ENCODE measurements at places on chromosomes 6 and 20.
A peak's percentile ranks its signal among the peaks of the same experiment; 100 is the strongest.

DNA sequence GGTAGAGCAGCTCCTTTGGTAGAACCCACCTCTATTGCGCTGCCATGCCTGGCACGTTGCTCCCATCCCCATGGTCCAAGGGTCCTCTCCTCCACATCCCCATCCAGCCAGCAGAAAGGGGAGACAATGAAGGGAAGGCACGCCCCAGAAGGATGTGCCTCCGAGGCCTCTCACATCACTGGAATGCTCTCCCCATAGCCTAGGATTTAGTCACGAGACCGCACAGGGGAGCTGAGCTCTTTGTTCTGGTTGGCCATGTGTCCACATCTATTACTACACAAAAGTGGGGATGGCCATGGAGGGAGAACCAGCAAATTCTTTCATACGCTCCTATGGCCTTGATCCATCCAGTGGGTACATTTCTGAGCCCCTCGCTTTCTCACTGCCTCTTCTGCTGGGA, 60.5 kb upstream of the SALL4 start:
- no peak for DNase-seq

- no peak for DNase-seq
Measured at GRCh38 chr6:157238346-157238745, 85.0 kb downstream of the TMEM242 start.

- peak; percentile 59 for DNase-seq
Measured at GRCh38 chr6:89966228-89966544, 71.9 kb downstream of the GJA10 start.

- no peak for DNase-seq
Measured at GRCh38 chr6:33908025-33908424, 104.2 kb upstream of the MLN start.

- DNase-seq = no peak
Measured at GRCh38 chr6:75581231-75581630, 20.4 kb upstream of the SENP6 start.

GRCh38 chr6:107576852-107577251, 86.9 kb downstream of the SOBP start:
- no peak for DNase-seq

GRCh38 chr6:43082806-43083655, 6.9 kb downstream of the PTK7 start:
- DNase-seq = no peak

GRCh38 chr6:117423754-117424153, 2.0 kb downstream of the ROS1 start:
- no peak for DNase-seq

- DNase-seq = no peak
Measured at GRCh38 chr20:7195704-7196103, 428.2 kb downstream of the BMP2 start.

GRCh38 chr6:38187811-38188590, 368.5 kb downstream of the ZFAND3 start:
- DNase-seq = no peak

GRCh38 chr6:7697432-7697819, 28.5 kb upstream of the BMP6 start:
- no peak for DNase-seq

DNA sequence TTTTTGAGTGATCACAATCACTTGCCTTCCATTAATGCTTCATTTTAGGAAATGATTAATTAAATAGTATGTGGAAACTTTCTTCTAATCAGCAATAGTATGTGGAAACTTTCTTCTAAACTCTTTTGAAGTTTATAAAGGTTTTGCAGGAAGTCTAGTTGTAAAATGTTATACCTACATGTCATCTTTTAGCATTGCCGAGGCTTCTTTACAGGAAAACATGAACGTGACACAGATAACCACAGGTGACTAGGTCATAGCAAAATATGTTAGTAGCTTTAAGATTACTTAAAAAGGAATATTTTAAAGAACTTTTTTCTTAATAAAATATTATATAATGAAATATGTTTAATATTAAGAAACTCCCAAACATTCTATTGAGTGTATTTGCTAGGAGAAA, 56.8 kb downstream of the SMAP1 start:
- DNase-seq = no peak

DNA sequence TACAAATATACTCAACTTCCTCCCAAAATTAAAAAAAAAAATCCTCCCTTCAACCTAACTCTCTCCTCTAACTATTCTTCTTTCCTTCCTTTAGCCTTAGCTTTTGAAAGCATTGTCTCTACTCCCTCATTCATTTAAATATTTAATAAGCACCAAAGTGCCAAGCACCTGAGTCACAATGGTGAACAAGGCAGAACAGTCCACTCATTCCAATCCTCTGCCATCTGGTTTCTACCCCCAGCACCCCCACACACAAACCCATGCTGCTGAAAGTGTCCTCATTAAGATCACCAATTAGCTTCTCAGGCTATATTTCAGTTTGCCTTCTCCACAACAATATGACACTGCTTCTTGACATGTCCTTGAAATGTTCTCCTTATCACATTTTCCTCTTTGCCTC, 76.3 kb downstream of the DTNBP1 start:
- no peak for DNase-seq

DNA sequence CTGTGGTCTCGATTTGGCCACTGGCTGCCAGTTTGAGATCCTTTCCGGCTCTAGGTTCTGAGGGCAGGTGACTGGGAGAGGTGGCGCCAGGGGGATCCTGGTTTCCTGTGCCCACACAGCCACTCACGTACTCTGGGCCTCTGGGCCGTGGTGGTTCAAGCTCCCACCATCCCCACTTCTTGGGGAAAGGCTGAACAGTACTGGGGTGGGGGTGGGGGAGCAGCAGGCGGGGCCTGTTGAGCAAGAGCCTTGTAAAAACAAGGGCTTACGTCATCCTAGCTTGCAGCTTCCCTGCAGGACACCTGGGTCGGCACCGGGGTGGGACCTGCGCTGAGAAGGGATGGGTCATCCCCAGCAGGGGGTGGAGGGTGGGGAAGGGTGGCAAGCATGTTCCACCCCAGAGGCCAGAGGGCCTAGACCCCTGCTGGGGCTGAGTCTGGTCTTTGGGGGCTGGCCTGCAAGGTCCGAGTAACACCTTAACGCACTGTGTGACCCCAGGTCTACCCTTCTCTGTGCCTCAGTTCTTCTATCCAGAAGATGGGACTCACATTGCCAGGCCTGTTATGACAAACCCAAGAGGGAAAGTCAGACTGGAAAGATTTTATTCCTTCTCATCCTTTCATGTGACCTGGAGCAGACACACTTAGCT, 3.1 kb upstream of the CEBPB start:
- DNase-seq = peak; percentile 30

DNA sequence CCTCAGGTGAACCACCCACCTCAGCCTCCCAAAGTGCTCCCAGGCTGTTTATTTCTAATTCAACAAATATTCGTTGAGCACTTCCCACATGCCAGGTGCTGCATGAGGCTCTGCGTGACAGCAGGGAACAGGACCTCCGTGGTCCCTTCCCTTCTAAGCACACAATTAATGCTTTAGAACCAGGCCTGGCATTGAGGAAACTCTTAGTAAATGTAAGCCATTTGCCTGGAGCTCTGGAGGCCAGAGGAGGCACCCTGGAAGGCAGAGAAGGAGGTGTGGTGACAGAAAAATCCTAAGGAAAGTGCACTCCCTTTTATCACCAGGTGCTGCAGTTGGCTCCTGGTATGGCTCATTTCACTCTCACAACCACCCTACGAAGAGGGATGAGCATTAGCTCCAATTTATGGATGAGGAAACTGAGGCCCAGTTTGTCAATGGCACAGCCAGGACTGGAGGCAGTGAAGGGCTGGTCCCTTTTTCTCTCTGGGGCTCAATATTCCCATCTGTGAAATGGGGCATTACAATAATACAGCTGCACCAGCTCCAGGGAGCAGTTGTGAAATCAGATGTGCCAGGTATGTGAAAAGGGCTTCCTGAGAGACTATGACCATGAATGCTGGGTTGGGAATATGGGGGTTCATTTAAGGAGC, 8.1 kb upstream of the ID1 start:
- DNase-seq = no peak

DNA sequence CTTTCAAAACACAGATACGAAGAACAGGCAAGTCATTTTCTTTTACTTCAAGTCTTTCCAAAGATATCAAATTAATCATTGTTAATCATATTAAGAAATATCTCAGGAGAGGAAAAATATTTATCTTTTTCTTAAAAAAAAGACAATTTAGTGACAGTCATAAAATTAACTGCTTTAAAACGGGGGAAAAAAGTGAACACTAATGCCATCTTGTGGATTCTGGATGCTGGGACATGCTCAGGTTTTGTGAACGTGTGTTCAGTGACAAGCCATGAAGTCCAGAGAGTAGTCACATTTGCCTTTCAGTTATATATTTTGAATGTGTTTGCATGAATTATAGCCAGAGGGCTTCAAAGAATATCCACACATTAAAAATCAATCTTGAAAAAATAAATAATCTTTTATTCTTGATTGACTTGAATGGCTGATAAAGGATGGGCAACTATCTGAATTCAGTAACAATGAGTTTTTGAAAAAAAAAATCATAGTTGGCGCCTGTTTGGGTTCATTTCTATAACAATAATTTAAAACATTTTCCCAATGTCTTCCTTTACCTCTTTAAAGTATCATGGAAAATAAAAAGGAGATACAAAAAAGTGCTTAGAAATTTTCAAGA, 74.7 kb upstream of the NOX3 start:
- peak; percentile 63 for DNase-seq

DNA sequence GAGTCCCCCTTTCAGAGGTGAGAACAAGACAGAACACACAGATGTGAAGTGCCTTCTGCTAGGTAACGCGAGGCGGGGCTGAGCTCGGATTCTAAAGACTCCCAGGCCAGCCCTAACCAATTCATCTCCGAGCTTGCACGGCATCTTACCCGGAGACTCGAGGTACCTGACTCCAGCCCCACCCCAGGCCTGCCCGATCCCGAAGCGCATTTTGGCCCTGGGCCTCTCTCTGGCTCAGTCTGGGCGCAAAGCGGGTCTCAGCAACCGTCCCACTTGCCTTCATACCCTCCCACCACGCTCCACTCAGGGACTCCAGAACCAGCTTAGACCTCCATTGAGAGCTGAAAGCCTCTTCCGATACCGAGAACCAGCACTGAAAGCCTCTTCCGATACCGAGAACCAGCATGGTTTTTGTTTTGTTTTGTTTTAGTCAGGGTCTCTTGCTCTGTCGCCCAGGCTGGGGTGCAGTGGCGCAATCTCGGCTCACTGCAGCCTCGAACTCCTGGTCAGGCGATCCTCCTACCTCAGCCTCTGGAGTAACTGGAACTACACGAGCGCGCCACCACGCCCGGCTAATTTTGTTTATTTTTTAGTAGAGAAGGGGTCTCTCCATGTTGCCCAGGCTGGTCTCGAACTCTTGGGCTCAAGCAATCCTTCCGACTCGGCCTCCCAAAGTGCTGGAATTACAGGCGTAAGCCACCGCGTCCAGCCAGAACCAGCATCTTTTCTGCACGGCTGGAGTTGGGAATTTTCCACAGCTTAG, 557 bp upstream of the DYNLRB1 start:
- peak; percentile 86 for DNase-seq

DNA sequence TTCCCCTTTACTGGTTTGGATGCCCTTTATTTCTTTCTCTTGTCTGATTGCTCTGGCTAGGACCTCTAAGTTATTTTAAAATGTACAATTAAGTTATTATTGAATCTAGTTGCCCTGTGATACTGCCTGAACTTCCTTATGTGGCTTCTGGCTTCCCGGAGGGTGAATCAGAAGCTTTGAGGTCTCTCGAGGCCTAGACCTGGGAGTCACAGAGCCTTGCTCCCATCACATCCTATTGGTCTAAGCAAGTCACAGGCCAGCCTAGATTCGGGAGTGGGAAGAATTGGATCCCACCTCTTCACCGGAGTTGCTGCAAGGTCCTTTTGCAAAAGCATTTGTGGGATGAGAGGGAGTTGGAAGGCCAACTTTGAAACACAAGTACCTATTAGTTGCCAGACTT, 15.2 kb downstream of the BCAS4 start:
- DNase-seq = no peak

- DNase-seq = no peak
Measured at GRCh38 chr6:803191-803977, 110.4 kb upstream of the EXOC2 start.

GRCh38 chr20:2380601-2381000, at the start of gene TGM6:
TGM6 (plus strand) TSS chr20:2380901; CDS start chr20:2380969, 68 bp downstream.
- no peak for DNase-seq

- no peak for DNase-seq
Measured at GRCh38 chr20:11769825-11770224, 147.9 kb upstream of the BTBD3 start.

- DNase-seq = peak; percentile 73
Measured at GRCh38 chr20:37711994-37712964, 18.4 kb downstream of the CTNNBL1 start.

- DNase-seq = no peak
Measured at GRCh38 chr6:126764671-126765070, 353.8 kb upstream of the RSPO3 start.

Measured in OCI-M1 (cell line).